ENCODE measurements at places on chromosomes 13 and 19.

DNA sequence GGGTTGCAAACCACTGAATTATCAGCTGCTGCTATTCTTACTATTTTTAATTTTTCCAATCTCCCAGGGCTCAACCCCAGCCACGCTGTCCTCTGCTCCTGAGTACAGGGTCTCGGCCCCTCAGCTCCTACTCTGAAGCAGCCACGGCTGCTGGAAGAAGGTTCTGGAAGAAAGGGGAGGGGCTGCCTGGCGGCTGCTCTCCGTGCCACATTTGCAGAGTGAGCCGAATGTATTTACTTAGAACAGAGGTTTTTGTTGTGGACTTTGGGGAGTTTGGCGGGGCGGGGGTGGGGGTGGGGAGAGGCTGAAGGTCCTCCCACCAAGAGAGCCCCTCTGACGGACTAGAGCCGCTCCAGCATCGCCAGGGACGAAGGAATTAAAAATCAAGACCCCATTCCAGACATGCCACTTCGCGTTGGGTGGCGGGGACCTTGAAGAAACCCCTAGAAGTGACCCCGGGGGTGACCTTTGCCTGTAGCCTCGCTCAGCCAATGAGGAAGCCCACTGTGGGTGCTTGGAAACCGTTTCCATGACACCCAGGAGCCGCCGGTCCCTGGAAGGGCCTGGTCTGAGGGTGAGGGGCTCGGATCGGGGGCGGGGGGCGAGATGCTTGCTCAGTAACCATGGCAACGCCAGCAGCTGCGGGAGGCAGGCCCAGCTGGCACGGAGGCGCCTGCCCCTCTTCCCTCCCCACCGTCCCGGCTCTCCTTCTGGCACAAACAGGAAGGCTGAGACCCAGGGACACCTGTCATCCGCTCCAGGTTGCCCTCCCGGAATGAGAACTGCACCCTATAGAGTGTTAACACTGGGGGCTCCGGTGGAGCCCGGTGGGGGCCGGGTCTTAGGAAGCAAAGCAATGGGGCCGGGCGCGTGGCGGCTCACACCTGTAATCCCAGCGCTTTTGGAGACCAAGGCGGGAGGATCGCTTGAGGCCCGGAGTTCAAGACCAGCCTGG, 54.2 kb upstream of the PTPRS start:
- DNase-seq: no peak

- DNase-seq: no peak
Measured at GRCh38 chr19:16851031-16851712, 22.0 kb downstream of the SIN3B start.

GRCh38 chr13:97466722-97467121, 32.8 kb downstream of the RAP2A start:
- no peak for DNase-seq

GRCh38 chr13:27273658-27274425, 3.2 kb downstream of the RASL11A start:
- DNase-seq: no peak

GRCh38 chr19:42096255-42096837, 20.4 kb downstream of the ZNF574 start:
- no peak for DNase-seq

All from CD4-positive, alpha-beta T cell treated with Interferon gamma for 1 hour (primary cell).